ENCODE measurements at places on chromosomes 2 and 18.

DNA sequence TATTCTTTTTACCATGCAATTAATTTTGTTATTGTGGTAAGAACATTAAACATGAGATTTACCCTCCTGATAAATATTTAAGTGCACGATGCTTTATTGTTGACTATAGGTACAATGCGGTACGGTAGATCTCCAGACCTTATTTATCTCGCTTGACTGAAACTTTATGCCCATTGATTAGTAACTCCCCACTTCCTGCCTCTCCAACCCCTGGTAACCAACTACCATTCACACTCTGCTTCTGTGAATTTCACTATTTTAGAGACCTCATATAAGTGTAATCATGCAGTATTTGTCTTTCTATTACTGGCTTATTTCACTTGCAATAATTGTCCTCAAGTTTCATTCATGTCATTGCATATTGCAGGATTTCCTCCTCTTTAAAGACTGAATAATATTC lies 195.7 kb upstream of the ID2 start:
- DNase-seq, result no peak

DNA sequence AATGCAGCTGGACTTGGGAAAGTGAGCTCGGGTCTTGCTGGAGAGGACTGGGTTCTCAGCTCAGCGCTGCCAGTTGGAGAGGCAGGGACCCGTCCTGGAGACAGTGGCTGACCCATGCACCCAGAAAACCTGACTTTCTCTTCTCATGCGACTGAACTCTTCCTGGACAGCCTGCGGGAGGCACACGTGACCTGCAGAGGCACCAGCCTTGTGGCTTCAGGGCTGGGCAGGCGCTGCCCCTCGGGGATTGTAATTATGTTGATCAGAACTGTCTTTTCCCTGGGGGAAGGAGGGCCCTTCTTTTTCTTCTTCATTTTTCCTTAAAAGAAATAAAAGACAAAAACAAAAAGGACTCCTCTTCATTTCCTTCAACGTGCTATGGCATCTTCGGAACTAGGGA lies 198.1 kb downstream of the VAPA start:
- DNase-seq, result no peak

GRCh38 chr2:112622528-112622849 lies 23.2 kb upstream of the SLC20A1 start:
- peak; percentile 70 for DNase-seq

GRCh38 chr2:173990245-173990644 lies 25.1 kb upstream of the SP3 start:
- no peak for DNase-seq

GRCh38 chr2:131154647-131155046 lies 49.5 kb downstream of the PLEKHB2 start:
- no peak for DNase-seq

DNA sequence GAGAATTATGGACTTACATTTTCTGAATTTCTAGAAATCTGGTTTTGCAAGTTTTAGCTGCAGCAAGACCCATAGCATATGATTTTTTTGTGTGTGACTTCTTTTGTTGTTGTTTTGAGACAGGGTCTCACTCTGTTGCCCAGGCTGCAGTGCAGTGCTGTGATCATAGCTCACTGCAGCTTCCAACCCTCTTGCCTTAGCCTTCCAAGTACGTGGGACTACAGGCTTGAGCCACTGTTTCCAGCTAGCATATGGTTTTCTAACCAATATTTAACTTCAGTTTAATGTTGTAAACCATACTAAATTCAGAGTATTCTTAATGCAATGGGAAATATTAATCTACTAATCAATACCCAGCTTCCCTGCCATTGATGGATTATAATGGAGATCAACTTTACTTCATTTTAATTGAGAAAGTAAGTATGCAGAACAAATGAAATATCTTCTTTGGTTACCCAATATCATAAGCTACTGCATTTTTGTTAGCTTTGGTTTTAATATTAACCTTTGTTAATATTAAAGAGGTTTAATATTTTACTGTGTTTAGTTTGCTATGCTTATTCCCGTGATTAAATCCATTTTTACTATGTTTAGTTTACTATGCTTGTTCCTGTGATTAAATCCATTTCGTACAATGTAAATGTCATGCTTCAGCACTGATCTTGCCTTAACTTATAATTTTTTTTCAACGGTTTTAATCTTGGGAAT lies 273.4 kb upstream of the TMEFF2 start:
- DNase-seq, result no peak

GRCh38 chr2:178990533-178991241 lies 59.2 kb downstream of the CCDC141 start:
- no peak for DNase-seq

GRCh38 chr2:100909534-100910081 lies 89.7 kb downstream of the NPAS2 start:
- DNase-seq, result no peak

DNA sequence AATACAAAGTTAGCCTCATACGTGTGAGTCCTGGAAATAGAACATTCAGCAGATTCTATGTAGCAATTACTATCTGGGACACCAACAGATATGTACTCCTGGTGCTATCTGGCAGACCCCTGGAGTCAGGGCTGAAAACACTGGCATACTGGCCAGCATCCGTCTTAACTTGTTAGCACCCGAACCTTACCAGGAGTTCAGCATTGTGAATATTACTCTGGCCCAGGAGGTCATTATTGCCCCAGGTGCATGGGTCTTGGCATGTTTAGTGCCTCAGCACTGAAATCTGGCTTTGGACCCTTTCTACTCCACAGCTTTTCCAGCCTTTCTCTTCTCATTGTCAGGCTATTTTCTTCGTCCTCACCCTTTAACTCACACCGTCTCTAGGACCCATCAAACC lies 11.9 kb upstream of the NDUFV2 start:
- DNase-seq, result no peak

DNA sequence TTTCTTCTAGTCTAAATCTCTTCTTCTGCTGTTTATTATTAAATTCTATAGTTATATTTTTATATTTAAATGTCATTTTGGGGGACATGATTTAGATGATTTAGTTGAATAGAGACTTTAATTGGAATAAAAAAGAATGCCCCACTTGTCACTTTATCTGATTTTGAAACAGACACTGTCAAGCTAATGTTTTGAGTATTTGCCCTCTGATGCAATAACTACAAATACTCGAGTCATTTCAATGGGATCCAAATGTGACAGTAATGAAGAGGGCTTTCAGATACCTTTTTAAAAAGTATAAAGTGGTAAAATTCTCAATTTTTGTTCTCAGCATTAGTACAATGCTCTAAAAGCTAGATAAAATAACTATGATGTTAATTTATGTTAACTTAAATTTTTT lies 257.3 kb upstream of the SESTD1 start:
- DNase-seq, result no peak

DNA sequence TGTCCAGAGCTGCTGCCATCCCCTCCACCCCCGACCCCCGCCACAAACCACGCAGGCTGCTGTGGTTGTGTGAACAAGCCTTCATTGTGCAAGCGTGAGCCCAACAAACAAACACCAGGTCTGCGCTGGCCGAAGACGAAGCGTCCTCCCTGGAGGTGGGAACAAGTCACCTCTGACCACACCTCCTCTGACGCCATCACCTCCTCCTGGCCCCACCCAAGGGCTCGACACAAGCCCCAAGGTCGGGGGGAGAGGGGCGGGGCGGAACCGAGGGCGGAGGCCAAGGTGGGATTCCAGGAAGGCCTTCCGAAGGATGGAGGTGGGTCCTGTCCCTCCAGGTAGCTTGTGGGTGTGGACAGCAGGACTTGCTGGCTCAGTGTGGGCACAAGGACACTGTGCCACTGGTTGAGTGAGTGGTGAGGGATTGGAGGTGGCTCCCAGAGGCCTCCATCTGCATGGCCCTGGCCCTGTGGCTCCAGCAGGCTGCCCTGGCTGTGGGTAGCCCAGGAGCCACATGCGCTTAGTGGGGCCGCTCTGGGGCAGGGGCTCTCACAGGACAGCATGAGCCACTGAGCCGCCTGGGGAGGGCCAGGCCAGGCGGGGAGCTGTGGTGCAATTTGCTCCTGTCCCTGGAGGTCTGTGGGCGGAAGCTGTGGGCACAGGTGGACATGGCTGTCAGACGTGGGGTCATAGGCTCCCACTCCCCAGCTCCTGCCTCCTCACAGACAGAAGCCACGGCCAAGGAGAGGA lies 7.4 kb upstream of the GPR17 start:
- DNase-seq, result no peak

DNA sequence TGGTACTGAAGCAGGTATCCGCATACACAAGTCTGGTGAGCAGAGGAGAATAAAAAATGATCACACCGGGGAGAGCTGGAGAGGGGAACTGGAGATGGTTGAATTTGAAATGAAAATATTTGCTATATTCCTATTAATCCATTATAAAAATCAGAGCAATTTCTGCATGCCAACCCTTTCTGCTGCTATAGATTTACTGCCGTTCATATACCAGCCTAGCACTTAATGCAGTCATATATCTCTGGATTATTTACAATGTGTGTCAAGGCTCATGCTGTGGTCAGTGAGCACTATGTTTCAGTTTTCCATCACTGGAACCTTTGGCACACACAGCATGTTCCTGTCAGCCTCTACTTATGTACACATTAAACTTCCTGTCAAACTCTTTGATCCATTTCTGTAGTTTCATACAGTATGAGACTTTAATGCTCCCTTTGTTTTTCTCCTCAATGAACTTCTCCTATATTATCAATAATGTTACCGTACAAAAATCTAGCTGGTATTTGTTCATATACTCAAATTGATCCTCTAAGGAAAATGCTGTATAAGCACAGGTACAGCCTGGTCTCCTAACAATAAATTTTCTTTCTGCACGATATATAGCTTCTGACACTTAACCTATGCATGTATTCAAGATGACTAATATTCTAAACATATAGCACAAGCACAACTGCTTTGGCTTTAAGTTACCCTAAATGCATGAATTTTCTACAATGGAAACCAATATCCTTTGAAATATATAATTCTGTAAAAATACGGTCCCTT lies 36.7 kb downstream of the FANCL start:
- no peak for DNase-seq

- no peak for DNase-seq
Measured at GRCh38 chr2:203225423-203226039, 13.3 kb upstream of the CYP20A1 start.

GRCh38 chr2:191173206-191173605 lies 22.4 kb upstream of the STAT4 start:
- DNase-seq, result no peak

DNA sequence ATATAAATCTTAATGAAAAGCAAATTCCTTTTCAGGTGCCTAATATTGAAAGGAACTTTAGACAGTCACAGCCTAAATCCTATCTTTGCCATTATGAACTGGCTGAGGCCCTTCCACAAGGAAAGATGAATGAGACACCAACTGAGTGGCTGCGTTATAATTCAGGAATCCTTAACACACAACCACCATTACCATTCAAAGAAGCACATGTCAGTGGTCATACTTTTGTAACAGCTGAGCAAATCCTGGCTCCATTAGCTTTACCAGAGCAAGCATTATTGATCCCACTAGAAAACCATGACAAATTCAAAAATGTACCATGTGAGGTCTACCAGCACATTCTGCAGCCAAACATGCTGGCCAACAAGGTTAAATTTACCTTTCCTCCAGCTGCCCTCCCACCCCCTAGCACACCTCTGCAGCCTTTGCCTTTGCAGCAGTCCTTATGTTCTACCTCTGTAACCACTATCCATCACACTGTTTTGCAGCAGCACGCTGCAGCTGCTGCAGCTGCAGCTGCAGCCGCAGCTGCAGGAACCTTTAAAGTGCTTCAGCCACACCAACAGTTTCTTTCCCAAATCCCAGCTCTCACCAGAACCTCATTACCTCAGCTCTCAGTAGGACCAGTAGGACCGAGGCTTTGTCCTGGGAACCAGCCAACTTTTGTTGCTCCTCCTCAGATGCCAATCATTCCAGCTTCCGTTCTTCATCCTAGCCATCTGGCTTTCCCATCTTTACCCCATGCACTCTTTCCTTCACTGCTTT lies 340.1 kb downstream of the ZNF804A start:
- DNase-seq, result no peak

DNA sequence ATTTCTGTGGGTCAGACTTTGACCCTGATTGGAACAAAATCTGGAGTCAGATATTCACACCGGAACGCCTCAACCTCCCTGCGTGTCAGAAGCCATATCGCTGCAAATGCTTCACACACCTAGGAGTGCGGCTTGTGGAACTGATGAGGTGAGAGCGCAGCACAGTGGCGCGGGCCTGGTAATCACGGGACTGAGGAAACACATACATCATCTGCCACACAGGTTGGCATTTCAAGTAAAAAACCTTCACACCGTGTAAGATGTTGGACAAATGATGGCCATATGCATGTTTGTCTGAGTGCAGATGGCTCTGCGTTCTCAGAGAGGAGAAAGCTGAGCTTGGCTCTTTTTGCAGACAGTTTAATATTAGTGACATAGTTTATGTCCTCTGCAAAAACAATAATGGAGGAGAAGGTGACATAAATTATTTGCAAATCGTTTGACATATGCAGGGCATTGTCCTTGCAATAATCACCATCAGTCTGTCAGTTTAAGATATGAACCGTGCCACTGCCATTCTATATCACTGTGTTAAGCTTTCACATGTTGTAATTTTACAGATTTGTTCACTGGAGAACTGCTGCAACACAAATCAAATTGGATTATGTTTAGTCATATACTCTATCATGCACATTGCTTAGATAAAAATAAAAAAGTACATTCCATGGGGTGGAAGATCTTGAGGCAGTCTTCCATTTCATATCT lies 101.4 kb downstream of the MTX2 start:
- no peak for DNase-seq

GRCh38 chr2:36731941-36732672 lies 35.6 kb downstream of the VIT start:
- no peak for DNase-seq

- no peak for DNase-seq
Measured at GRCh38 chr18:77572537-77572936, 322.9 kb downstream of the GALR1 start.

DNA sequence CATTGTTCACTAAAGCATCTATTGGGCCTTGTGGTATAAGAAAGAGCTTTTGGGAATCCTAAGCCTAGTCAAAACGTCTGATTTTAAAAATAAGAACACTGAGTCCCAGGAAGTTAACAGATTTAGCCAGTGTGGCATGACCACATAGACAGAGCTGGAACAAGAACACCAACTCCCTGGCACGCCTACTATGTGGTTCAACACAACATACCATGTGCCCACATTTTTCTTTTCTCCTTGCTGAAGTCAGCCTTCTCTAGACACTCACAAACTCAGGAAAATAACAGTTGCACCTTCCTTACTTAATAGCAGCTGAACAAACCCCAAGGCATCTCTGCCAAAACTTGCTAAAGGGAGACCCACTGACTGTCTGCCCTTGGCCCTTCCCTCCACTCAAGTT lies 124.8 kb downstream of the C1D start:
- no peak for DNase-seq

DNA sequence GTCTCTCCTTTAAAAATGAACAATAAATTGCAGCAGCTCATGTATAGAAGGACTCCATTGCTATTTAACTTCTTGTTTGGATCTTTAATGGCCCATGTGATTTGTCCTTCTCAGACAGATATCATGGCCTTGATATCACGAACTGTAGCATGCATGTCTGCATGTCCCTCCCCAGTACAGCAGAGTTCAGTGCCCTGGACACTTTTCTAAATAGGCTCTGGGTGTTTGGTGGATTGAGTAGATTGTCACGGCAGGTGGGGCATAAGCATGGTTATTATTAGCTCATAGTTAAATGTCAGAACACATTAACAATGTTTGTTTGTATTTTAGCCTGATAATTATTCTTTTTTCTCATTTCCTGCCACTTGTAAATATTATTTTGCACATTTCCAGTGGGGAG lies 118.3 kb downstream of the LRRTM1 start:
- no peak for DNase-seq

- no peak for DNase-seq
Measured at GRCh38 chr18:42281124-42281523, 326.1 kb downstream of the PIK3C3 start.

- no peak for DNase-seq
Measured at GRCh38 chr2:83109284-83109683, 1349.8 kb downstream of the SUCLG1 start.

GRCh38 chr2:98541906-98542305 lies 66.4 kb downstream of the COA5 start:
- no peak for DNase-seq

Data from A549 (cell line).